T-helper 1 cell (primary cell): ENCODE measurements at places on chromosomes 1 and 21.

- no peak for DNase-seq
These were observed 68.7 kb downstream of the DEGS1 start for GRCh38 chr1:224251741-224252146.

DNA sequence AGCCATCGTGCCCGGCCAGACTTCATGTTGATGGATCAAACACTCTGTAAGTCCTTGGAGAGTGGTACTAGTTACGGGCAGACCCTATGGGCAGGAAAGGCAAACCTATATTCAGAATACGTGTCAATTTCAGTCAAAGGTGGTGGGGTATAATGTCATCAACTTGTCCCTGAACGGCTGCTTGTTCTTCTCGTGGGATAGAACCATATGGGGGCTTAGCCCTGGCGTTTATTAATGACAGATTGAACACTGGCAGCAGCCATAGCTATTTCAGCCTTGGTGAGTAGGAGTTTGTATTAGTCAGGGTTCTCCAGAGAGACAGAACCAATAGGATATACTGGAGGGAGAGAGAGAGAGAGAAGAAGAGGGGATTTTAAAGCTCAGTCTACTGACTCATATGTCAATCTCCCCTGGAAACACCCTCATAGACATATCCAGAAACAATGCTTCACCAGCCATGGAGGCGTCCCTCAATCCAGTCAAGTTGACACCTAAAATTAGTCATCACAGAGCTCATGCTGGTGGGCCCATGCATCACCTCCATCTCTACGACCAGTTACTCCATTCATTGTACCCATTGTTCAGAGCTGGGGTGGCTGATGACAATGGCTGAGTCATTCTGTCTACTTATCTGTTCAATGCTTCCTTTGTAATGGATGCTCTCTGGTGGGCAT is 16.1 kb upstream of the AQP10 start:
- no peak for DNase-seq

- no peak for DNase-seq
These were observed 197.0 kb upstream of the EDN2 start for GRCh38 chr1:41681331-41682098.

GRCh38 chr1:109714661-109715372 is 2.8 kb downstream of the GSTM5 start:
- DNase-seq: no peak

GRCh38 chr1:73821520-73821919 is 376.5 kb downstream of the LRRIQ3 start:
- no peak for DNase-seq
